ENCODE measurements at places on chromosomes 2 and 18. TPM values are rescaled to one million over a fixed set of nuclear protein-coding genes. Genes with fewer than 3 reads are reported as not detected.

GRCh38 chr2:231457101-231457500 lies 7.2 kb downstream of the NCL start:
- peaks cover 21% of the 10 kb centered on the region for H3K4me1 ChIP-seq
- no peak overlapping the region for H3K27ac ChIP-seq
- H3K36me3 ChIP-seq: peaks cover 100% of the 10 kb centered on the region
- peak; percentile 24 for DNase-seq

GRCh38 chr2:138475277-138475776 lies 26.2 kb upstream of the SPOPL start:
- peaks cover 11% of the 10 kb centered on the region for H3K4me1 ChIP-seq
- H3K4me3 ChIP-seq: no peak overlapping the region
- no peaks in the 10 kb centered on the region for H3K27me3 ChIP-seq
- no peak overlapping the region for H3K27ac ChIP-seq

The DLX2 gene
- 1.9 TPM for total RNA-seq

The PRKAG3 gene
- total RNA-seq: not detected

The FAM110C gene
- total RNA-seq: 8.3 TPM
